ENCODE measurements at places on chromosomes 12 and 14.

GRCh38 chr12:59304077-59304721, 291.6 kb upstream of the SLC16A7 start:
- DNase-seq = no peak

DNA sequence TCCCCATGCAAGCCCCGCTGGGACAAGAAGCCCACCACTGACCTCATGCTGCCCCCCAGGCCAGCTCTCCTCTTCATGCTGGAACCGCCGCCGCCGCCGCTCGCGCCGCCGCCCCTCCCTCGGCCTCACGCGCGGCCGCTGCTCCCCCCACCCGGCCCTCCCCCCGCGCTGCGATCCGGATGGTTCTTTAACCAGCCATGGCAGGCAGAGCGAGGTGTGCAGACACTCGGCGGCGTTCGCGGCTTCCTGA, at the start of gene DCAF5:
Gene DCAF5 (minus strand): TSS at position 218 of the 250 bp plus-strand sequence. CDS start 141 bp downstream, at position 77.
- no peak for DNase-seq

GRCh38 chr12:123772074-123772473, 10.0 kb downstream of the DNAH10 start:
- DNase-seq = no peak

- no peak for DNase-seq
These were observed 22.3 kb upstream of the MED13L start for GRCh38 chr12:116299665-116300328.

- DNase-seq = no peak
These were observed 6.2 kb downstream of the CMKLR1 start for GRCh38 chr12:108332791-108333382.

DNA sequence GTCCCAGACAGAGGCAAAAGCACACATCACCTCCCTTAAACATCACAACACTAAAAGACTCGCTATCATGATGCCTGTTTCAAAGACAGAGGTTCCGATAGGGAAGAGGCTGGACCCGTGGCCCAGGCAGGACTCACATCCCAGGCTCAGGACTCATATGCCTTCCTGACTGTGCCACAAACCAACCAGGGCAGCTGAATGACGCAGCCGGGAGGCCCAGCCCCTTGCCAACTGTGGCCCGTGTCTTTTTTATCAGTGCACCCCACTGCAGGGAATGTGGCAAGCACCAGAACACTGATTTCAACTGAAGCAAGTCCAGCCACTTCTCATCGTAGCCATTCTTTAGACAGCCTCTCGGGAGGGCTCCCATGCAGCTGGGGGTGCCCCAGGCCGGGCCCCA, 132.3 kb downstream of the KSR2 start:
- DNase-seq = no peak

- DNase-seq = no peak
These were observed 8.7 kb downstream of the BEGAIN start for GRCh38 chr14:100578552-100578951.

DNA sequence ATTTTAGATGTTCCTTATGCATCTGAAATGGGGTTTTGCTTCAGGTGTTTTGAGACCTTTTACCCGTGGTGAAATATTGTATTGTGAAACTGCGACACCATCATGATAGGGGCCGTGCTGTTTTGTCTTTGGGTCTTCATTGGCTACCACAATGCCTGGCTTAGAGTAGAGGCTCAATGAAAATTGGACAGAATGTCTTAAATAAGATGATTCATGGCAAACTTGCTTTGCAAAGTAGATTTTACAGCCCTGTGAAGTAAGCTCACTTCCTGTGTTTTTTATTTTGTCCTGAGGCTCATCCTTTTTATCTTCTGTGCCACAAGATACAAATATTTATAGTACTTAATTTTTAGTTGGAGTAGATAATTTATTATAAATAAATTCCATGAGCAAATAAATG, 111.3 kb upstream of the FRMD6 start:
- no peak for DNase-seq

DNA sequence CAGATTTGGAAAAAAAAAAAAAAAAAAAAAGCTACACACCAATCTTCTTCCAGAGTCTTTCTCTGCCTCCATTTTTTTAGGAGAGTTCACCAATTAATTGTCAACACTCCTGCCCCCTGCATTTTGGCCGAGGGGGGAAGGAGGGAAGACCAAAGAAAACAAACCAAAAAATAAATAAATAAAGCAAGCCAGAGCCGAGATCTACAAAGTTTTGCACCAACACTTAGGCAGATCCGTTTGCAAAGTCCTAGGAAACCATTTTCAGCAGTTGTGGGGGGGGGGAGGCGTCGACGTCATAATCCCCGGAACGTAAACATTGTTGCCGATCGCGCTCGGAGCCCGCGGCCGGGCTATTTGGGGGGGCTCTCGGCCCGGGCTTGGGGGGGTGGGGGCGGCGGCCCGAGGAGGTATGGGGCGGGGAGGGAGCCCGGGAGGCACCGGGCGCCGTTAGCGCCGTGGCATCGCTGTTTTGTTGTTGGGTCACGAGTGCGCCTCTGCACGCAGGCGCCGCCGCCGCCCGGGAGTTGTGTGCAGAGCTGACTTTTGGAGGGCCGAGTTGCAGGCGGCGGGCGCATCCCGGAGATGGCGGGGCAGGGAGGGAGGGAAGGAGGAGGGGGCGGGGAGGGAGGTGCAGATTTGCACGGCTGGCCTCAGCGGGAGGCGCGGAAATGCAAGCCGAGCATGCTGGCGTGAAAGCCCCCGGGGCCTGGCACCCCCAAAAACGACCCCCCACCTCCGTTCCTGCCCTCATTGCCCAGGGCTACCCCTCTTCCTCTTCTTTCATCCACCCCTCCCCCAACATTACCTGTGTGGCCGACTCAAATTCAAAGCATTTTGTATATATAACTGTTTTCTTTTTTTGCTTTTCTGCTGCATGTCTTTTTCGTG, 598 bp downstream of the KDM2B start:
- peak; percentile 90 for DNase-seq

DNA sequence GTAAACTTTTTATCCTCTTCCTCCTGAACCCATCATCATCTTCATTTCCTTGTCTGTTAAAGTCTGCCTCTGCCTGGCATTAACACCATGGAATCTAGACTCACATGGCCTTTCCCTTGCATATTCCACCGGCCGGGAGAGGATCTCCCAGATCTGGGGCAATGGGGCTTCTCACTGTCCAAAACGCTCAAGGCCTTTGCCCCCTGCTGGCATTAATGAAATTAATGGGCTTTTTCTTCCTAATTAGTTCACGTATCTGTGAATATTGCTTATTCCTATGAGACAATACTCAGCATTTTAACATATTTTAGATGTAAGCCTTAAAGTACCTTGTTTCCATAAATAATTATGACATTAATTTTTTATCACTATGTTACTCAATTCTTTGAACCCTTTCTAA, 42.9 kb upstream of the CAPRIN2 start:
- DNase-seq = no peak

GRCh38 chr14:77105145-77105939, 7.3 kb downstream of the CIPC start:
- no peak for DNase-seq

DNA sequence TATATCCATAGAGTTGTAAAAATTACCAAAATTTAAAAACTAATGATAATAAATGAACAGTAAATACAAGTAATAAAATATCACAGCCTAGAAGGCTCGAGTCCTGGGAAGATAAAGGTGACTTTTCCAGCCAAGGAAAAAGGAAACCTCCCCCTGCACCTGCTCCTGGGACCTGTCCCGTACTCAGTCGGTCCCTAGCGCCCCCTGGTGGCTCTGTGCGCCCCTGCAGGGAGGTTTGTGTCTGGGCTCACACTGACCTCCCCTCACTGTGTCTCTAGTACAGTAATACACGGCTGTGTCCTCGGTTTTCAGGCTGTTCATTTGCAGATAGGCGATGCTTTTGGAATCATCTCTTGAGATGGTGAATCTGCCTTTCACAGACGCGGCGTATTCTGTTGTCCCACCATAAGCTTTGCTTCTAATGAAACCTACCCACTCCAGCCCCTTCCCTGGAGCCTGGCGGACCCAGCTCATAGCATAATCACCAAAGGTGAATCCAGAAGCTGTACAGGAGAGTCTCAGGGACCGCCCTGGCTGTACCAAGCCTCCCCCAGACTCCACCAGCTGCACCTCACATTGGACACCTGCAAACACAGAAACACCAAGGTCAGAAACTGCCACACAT, 1030.4 kb downstream of the TMEM121 start:
- peak; percentile 92 for DNase-seq

DNA sequence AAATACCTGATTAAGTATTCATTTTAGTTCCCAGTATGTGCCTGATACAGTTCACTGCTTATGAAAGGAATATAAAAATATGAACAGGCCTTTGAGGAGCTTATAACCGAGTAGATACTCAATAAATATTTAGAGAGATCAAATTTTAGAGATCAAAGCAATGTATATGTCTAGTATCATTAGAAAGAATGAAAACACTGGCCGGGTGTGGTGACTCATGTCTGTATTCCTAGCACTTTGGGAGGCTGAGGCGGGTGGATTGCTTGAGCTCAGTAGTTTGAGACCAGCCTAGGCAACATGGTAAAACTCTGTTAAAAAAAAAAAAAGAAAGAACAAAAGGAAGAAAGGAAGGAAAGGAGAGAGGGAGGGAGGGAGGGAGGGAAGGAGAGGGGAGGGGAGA, 113.2 kb upstream of the EEA1 start:
- no peak for DNase-seq

DNA sequence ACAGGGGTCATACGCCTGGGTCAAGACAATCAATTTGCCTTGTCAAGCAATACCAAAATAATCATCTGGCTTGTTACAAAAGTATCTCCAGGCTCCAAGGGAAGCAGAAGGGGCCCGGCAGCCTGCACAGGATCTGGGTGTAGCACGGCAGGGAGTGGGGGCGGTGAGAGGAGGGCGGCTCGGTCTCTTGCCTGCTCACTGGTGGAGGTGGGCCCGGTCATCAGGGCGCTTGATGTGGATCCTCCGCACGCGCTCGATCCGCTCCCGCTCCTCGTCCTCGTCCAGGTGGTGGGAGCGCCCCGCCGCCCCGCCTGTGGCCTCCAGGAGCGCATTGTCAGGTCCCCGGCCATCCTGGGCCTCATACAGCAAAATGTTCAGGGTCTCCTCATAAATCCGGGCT, 25.7 kb downstream of the KCTD10 start:
- DNase-seq = no peak

DNA sequence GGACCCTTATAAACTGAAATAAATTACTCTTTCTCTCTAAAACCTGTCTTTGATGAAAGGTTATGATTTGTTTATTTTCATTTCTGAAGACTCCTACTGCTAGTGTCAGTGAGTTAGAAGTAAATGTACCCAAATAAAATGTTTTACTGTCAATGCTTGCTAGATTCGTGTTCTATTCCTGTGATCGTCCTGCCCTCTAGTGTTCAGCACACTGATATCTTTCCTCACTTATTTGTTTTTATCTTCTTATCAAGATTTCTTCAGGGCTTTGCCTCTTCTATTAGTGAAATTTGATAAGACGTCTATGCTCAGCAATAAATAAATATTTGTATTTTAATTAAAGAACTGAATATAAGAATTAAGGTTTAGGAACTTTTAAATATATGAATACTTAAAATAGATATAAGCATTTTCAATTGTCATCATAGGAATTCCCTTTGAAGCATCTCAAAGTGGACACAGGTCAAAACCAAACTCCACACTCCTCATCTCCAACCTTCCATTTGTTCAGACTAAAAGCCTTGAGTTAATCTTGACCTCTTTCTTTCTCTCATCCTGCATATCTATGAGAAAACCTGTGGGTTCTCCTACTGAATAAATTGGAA, 75.8 kb downstream of the C12orf50 start:
- DNase-seq = no peak

GRCh38 chr12:48027183-48028002, 23.1 kb upstream of the COL2A1 start:
- no peak for DNase-seq

DNA sequence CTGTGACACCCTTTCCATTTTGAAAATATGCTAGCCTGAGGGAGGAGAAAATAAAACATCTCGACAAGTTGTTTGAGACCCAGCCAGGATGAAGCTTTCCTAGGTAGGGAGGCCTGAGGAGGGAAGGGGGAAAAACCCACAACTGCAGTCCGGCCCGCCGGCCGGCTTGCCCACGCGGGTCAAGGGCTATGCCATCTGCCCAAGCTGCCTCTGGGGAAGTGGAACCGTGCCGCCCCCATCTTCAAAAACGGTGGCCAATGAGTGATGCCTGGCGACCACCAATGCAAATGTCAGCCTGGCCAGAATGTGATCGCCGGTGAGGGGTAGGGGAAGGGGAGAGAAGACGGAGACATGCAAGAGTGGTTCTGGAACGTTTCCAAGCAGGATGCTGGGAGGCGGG, 263.5 kb upstream of the ALG10B start:
- no peak for DNase-seq

- DNase-seq = no peak
These were observed 25.8 kb downstream of the CHFR start for GRCh38 chr12:132861558-132861957.

- DNase-seq = no peak
These were observed 6.0 kb downstream of the BTG1 start for GRCh38 chr12:92139634-92140150.

- DNase-seq = no peak
These were observed 35.1 kb downstream of the SCYL2 start for GRCh38 chr12:100302081-100302480.

DNA sequence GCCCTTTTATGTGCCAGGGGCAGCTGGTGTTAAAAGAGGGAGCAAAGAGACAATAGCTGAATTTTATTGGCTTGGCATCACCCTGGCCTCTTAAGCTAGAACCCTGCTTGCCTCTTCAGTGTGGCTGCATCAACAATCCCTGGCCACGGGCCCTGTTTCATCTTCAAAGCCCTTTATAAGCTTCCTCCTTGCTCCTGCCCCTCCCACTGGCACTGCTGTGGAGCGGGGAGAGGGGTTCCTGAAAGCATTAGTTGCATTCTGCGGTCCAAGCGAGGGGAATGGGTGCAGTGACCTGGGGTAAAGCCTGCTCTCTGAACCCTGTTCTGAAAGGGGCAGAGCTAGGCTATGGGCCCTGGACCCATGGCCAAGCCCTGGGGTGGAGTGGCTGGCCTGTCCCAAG, 220 bp upstream of the KRT83 start:
- DNase-seq = peak; percentile 31

DNA sequence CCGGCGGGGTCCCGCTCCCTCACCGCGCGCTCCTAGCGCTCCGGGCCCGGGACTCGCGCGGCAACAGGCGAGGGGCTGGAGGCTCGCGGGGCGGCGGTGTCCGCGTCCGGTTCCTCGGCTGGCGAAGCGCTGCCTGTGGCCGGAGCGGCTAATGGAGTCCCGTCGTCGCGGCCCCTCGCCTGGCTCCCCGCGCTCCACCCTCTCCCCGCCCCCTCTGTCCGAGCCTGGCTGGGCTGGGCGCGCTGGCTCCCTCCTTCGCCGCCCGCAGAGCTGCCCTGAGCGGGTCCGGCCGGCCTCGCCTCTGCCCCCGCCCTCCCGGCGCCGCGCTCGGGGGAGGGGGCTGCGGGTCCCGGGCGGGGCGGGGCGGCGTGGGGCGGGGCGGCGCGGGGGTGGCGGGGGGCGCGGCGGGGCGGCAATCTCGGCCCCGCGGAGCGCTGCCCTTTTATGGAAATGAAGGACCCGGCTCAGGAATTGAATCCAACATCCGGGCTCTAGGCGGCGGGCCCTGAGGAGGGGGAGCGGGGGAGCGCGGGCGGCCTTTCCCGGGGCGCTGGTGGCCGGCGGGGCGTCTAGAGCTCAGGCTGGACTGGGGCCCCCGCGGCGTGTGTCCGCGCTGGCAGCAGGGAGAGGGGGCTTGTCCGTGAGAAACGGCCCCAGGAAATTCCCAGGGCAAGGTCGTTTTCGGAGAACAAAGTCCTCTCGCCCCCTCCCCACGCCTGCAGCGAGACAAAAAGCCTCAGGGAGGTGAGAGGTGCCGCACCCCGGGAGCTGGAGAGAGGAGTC, at the start of gene FERMT2:
Gene FERMT2 (minus strand): TSS at position 153 of the 783 bp plus-strand sequence. CDS start 482 bp downstream, outside the sequence.
- peak; percentile 68 for DNase-seq

- DNase-seq = no peak
These were observed 200.5 kb upstream of the SFSWAP start for GRCh38 chr12:131510431-131510830.

Measured in activated effector memory CD4-positive, alpha-beta T cell treated with anti-CD3 and anti-CD28 coated beads, Interleukin-2, amount 50 U/mL, for 16 hours (primary cell).